RKO (cell line): ENCODE measurements at places on chromosomes 4 and X.

GRCh38 chrX:54920610-54921426 lies at the start of gene TRO:
TRO (plus strand) TSS chrX:54920824; CDS start chrX:54922247, 1,423 bp downstream.
- DNase-seq = no peak

- no peak for DNase-seq
Measured at GRCh38 chr4:113316879-113317278, 267.4 kb downstream of the ANK2 start.

DNA sequence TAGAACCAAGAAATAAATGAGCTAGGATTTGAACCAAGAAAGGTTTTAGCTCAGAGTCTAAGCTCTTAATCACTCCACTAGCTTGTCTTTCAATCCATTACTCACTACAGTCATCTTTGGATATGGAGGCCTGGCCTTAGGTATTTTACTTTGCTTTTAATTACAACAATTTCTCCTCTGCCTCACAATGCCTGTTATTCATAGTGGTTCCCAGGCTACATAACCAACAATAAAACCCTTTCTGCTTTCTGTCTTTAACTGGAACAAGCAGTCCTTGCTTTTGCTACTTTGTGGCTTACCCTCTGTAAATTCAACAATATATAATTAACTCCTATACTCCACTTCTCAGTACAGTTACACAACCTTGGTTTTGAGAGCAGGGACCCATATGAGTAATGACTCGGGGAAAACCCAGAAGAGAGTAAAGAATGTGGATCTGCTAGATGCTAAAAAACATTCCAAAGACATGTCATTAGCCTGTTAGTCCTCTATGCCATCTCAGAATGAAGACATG lies 94.7 kb upstream of the NAP1L5 start:
- DNase-seq = no peak

DNA sequence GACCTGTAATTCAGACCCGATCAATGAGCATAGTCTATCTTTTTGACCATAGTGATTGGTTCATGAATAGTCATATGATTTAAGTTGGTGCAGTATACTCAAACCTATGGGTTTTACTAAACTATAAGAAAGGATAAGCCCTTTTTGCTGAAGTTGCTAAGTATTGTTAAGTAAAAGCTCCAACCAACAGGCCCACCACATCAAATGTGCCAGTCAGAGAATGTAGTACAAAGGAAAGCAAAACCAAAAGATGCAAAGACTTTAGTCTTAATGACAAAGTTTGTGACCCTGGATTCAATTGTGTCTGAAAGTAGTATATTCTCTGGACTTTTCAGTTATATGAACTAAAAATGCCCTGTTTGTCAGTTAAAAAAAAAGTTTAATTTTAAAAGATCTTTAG lies 208.1 kb upstream of the TET2 start:
- no peak for DNase-seq

GRCh38 chrX:138294951-138295350 lies 416.6 kb downstream of the FGF13 start:
- DNase-seq = no peak

DNA sequence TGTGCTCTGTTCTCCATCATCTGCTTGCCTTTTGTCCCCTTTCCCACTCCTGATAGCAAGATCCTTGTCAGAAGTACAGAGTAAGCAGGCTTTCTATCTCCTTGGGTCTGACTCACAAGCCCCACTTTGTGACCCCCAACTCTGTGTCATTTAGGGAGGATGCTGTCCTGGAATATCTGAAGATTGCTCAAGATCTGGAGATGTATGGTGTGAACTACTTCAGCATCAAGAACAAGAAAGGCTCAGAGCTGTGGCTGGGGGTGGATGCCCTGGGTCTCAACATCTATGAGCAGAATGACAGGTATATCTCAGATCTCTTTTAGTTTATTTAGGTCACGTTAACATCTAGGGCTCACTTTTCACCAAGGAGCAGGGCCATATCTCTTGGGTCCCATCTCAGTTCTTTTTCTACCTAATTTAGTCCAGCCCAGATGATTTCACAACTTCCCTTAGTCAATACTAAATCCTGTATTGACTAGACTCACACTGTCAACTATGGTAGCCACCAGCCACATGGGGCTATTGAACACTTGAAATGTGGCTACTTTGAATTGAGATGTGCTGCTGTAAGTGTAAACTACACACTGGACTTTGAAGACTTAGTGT lies 64.3 kb downstream of the MSN start:
- no peak for DNase-seq

GRCh38 chrX:70360366-70360765 lies 62.7 kb upstream of the GDPD2 start:
- no peak for DNase-seq

GRCh38 chr4:14157262-14157661 lies 529.7 kb upstream of the BOD1L1 start:
- DNase-seq = no peak

DNA sequence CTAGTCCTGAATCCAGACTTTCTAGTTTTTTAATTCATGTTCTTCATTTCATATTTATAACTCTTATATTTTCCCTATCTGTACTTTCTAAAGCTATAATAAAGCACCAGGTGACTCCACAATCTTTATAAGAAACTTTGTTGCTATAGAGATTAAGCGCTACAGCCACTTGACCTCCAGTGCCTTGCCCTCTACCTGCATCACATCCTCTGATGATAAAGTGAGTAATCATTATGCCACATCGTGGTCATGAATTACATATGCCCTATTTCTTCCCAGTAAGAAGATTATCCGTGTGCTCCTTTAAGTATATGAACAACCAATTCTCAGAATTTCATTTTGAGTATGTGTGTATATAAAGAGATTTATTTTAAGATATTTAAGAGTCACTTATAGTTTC lies 6.8 kb upstream of the DYNLT3 start:
- DNase-seq = peak; percentile 20

DNA sequence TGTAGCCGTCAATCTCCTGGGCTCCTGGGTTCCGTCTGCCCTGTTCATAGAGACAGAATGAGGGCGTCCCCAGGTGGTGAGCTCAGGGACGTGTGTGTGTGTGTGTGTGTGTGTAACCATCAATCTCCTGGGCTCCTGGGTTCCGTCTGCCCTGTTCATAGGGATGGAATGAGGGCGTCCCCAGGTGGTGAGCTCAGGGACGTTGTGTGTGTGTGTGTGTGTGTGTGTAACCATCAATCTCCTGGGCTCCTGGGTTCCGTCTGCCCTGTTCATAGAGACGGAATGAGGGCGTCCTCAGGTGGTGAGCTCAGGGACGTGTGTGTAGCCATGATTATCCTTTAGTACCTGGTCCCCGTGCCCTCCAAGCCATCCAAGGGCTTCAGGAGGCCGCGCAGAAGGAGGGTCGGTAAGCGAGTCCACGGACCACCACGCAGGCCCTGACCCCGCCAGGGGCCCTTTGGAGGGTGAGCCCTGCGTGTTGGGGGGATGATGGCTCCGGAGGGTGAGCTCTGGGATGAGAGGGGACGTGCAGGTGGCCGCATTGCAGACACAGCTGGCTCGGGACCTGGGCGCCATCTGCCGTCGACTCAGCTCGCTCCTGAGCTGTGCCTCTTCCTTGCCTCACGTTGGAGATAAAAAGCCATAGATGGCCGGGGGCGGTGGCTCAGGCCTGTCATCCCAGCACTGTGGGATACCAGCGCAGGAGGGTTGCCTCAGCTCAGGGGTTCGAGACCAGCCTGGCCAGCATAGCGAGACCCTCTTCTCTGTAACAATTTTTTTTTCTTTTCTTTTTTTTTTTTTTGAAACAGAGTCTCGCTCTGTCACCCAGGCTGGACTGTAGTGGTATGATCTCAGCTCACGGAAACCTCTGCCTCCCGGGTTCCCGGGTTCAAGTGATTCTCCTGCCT lies 5.4 kb upstream of the GTPBP6 start:
- peak; percentile 60 for DNase-seq

DNA sequence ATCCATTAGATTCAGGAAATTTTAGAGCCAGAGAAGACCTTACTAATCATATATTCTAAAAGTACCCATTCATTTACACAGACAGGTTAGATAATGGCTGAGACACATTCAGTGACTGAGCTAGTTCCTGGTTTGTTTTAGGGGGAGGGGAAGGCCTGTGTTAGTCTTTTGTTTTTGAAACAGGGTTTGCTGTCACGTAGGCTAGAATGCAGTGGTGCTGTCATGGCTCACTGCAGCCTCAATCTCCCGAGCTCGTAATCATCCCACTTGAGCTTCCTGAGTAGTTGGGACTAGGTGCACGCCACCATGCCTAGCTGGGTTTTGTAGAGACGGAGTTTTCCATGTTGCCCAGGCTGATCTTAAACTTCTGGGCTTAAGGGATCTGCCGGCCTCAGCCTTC lies 10.1 kb downstream of the RBPJ start:
- no peak for DNase-seq

DNA sequence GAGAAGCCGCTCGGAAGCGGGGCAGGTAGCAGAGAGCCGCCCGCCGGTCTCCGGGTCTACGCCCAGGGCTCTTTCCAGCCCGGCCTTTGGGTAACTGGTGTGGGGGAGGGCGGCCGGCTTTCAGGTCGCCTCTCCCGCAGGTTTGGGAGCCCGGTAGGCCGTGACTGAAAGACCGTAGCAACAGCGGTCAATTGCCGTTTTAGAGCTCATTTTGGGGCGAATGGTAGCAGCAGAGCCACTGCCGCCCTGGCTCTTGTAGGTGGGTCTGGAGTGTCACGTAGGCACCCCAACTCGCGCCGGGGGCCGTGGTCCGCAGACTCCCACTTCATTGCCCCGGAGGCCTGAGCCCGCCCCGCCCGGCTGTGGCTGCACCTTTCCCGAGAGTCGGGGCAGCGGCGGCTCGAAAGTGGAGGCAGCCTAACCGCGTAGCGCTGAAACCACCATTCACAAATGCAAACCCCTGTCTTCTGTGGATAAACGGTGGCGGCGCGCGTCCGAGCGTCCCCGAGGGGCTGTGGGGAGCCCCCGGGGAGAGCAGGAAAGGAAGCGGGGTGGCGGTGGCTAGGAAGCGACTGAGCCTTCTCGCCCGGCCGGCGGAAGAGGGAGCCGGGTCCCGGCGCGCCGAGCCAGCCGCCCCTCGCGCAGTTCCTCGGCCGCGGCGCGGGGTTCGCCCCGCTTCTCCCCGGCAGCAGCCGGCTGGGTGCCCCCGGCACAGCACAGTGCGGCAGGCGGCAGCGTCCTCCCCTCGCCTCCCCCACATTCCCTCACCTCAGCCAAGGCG lies 2185.1 kb upstream of the TENM3 start:
- DNase-seq = no peak

DNA sequence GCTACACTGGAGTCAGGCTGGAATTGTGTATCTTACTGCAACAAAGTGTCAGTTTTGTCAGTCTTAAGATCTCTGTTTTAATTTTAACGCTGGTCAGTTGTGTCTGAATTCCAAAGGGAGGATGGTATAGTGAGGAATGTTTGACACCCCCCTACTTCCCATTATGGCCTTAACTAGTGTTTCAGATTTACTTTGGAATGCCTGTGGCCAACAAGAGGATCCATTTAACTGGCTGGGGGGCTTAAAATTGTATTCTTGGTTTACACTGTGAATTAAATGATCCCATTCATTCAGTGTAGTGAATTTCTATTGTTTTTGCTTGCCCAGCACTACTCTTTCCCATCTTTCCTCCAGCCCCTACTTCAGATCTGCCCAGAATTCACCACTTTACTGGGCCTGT lies 75.8 kb upstream of the IQCM start:
- DNase-seq = no peak

DNA sequence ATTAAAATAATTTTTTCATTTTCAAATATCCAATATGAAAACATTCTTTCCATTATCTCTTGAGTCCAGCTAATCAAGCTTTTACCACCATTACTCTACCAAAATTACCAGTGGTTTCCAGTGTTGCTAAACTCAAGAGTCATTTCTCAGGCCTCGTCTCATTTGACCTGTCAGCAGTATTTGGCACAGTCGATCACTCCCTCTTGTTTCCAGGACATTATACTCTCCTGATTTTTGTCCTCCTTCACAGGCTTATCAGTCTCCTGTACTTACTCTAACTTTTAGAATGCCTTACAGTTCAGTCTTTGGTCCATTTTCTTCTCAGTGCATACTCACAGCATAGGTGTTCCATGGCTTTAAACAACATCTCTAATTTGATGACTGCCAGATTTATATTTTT lies 11.6 kb downstream of the USP38 start:
- no peak for DNase-seq
